ENCODE measurements at places on chromosomes 1 and 21. TPM values are rescaled to one million over a fixed set of nuclear protein-coding genes. Genes with fewer than 3 reads are reported as not detected.

CCT8 gene
- 130 TPM for total RNA-seq

DMRTA2 gene
- total RNA-seq = not detected

- peak overlapping the region; percentile 96 for H3K27ac ChIP-seq
- H3K4me1 ChIP-seq = peaks cover 38% of the 10 kb centered on the region
- H3K4me3 ChIP-seq = peak overlapping the region; percentile 97
These were observed 1.0 kb downstream of the LYST start for GRCh38 chr1:235865565-235866204.

BATF3 gene
- 0.71 TPM for total RNA-seq

PLA2G2F gene
- not detected for total RNA-seq

CD53 gene
- not detected for total RNA-seq

DNA sequence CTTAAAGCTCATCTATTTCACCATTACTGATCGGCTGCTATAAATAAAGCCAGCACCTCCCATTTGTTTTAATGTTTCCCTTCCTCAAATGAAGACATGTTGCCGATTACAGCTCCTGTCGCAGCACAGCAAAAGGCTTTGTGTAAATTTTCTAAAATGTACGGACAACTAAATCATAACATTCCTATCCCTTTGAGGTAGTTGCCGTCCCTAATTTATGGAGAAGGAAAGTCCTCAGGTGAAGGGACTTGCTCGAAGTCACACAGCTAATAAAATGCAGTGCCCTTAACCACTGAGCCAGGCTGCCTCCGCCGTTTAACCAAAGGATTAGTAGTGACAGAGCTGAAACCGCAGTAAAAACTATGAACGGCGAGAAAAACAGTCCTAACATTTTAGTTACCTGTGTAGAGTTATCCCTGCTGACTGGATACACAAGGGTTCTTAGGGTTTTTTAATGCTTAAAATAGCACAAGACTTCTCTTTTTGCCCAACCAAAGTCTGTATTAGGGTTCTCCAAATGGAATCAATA lies 871 bp downstream of the PINK1 start:
- DNase-seq = no peak
- H3K36me3 ChIP-seq = peaks cover 15% of the 10 kb centered on the region
- no peaks in the 10 kb centered on the region for H3K27me3 ChIP-seq
- peak overlapping the region; percentile 83 for H3K4me3 ChIP-seq
- peak overlapping the region; percentile 74 for H3K27ac ChIP-seq

PTPRF gene
- total RNA-seq = 45.1 TPM

DNA sequence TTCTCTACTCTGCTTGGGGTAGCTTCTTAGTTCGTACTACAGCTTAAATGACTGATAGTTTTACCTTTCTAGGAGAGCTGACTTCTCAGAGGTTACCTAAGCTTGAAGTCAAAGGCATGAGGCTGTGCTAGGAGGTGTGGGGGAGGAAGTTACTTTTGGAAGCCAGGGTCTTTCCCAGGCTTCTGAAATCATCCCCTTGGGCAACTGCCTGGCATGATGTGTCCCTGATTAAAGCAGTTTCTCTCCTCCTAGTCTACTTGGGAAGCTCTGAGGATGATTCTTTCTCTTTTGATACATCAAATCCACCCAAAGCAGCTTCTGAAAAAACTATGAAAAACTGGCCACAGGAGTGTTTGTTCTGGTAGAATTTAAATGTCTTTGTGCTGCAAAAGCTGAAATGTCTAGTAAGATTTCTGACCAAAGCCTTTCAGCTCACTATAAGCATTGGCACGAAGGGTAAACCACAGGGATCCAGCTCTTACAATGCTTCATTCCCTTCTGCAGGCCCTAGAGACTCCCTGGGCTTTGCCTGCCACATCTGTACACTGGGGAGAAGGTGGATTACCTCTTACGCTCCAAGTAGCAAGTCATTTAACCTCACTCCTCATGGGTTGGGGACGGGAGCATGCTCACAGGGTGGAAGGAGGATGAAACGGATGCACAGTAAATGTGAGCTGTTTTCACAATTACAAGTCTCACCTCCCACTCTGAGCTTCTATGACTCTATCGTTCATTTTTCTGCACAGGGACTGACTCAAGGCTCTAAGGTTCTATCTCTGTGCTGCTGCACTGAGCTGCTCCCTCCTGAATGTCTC lies 59.6 kb downstream of the RUNX1 start:
- DNase-seq = no peak
- H3K4me3 ChIP-seq = no peak overlapping the region
- H3K4me1 ChIP-seq = peaks cover 10% of the 10 kb centered on the region
- no peaks in the 10 kb centered on the region for H3K36me3 ChIP-seq

DNA sequence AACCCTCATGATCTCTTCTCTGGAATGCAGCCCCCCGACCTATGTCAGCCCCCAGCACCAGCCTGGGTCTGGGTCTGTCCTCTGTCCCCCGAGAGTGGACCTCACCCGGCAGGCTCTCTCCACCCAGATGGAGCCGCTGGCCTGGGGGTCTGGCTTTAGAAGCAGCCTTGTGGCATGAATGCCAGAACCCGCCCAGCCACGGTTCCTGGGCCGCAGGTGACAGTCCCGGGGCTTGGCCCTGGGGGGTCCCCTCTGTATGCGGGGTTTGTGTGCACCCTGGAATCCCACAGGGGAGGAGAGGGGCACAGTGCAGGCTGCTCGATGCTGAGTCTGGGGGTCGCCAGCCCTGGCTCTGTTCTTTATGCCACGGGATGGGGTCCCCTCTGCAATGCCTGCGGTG lies 96.0 kb upstream of the ACTRT2 start:
- H3K36me3 ChIP-seq = no peaks in the 10 kb centered on the region
- H3K4me3 ChIP-seq = no peak overlapping the region
- no peak for DNase-seq
- no peaks in the 10 kb centered on the region for H3K4me1 ChIP-seq
- no peak overlapping the region for H3K27ac ChIP-seq

DNA sequence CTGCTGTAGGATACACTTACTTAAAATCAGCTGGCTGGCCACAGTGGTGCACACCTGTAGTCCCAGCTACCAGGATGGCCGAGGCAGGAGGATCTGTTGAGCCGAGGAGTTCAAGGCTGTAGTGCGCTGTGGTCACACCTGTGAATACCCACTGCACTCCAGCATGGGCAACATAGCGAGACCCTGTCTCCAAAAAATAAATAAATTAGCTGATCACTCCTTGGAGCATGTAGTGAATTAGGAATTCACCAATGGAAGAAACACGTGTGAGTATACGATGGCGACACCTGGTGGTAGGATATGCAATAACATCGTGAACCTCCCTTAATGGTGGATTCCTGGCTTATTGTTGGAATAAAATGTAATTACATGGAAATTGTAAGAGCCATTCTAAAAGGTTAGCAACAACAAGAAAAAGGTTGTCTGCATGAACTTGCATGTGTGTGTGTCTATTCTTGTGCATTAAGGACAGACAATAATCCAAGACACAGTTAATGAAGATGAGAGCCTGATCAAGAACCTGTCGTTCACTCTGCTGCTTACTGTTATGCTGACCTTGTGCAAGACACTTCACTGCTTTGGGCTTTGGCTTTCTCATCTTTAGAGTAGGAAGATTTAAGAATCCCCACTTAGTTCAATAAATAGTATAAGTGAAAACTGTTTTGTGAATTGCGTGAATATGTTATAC lies 38.6 kb upstream of the COX20 start:
- no peak overlapping the region for H3K4me3 ChIP-seq
- peaks cover 3% of the 10 kb centered on the region for H3K4me1 ChIP-seq
- H3K36me3 ChIP-seq = no peaks in the 10 kb centered on the region
- H3K27ac ChIP-seq = no peak overlapping the region

DNA sequence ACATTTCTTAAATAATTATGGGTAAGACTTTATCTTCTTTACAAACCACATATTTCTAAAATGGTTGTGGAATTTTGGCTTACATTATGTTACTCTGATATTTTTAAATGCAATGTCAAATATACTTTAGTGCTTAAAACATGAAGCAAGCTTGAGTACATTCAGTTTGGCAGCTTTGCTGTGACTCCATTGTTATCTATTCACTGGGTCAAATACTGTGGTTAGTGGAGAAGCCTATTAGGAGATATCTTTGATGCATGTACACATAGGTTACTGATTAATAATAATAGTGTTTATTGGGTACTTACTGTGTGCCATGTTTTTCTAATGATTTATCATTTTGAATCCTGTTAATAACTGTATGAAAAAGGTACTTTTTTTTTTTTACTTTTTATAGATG lies 520.4 kb upstream of the B3GALT2 start:
- no peak for DNase-seq
- H3K27ac ChIP-seq = no peak overlapping the region
- H3K36me3 ChIP-seq = no peaks in the 10 kb centered on the region
- no peak overlapping the region for H3K4me3 ChIP-seq

- H3K36me3 ChIP-seq = peaks cover 33% of the 10 kb centered on the region
- H3K27ac ChIP-seq = no peak overlapping the region
- no peaks in the 10 kb centered on the region for H3K27me3 ChIP-seq
- no peak overlapping the region for H3K4me3 ChIP-seq
- DNase-seq = no peak
These were observed 16.3 kb downstream of the NTPCR start for GRCh38 chr1:232966663-232967062.

DNA sequence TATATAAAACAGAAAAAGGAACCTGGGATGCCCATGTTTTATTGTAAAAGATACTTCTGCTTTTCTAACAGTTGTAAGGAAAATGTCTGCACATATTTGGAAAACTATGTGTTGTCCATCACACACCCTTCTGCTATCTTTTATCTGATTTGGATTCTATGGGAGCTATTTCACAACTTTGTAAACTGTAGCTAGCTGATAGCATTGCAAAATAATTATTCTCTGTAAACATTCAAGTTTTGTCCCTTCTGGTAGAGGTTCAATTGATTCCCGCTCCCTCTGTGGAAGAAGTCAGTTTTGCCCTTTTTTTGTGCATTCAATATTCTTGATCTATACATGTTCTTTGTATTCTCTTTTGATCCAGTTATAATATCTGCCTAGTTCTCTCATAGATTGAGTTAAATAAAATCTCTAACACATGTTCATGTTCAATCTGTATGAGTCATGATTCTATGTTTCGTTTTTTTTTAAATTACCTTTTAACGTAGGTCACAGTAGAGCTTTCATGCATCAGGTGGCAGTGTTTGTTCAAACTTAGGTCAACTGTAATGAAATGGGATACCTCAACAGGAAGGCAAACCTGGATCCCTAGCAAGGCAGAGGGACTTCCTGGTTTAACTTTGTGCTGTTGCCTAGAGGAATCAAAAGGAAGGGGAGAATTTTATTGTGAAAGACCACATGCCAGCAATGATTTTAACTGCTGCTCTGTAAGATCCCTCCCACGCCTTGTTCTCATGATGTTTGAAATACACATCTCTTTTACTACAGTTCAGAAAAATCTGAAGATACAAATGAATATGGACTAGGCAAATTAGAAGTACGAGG lies 26.0 kb upstream of the BCL9 start:
- H3K27me3 ChIP-seq = peaks cover 22% of the 10 kb centered on the region
- no peaks in the 10 kb centered on the region for H3K36me3 ChIP-seq
- no peak for DNase-seq

GRCh38 chr21:36430841-36431240 lies 45.6 kb downstream of the CHAF1B start:
- H3K36me3 ChIP-seq = no peaks in the 10 kb centered on the region
- H3K4me1 ChIP-seq = peaks cover 22% of the 10 kb centered on the region
- DNase-seq = no peak
- no peak overlapping the region for H3K4me3 ChIP-seq

GRCh38 chr1:54701066-54701465 lies 14.6 kb upstream of the TTC4 start:
- H3K27me3 ChIP-seq = peaks cover 43% of the 10 kb centered on the region
- DNase-seq = no peak
- no peaks in the 10 kb centered on the region for H3K36me3 ChIP-seq
- H3K4me1 ChIP-seq = no peaks in the 10 kb centered on the region

NME7 gene
- total RNA-seq = 16.2 TPM
